Activated CD8-positive, alpha-beta memory T cell treated with anti-CD3 and anti-CD28 coated beads for 48 hours (primary cell): ENCODE measurements at places on chromosomes 7 and 10.

GRCh38 chr10:47364366-47364765, 16.2 kb downstream of the RBP3 start:
- DNase-seq: no peak

DNA sequence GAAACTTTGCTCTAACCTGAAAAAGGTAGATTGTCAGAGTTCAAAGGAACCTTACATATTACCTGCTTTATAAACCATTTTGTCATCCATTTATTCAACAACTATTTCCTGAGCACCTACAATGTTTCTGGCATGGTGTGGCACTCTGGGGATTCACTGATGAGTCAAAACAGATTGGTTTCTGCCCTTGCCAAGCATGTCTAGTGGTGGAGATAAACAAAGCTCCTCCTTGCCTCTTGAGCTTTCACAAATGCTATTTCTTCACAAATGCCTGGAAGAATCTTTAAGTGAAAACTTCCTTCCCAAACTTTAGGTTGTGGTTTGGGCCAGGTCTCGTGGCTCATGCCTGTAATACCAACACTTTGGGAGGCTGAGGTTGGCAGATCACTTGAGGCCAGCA, 85.1 kb upstream of the RELN start:
- DNase-seq: no peak

- no peak for DNase-seq
These were observed 181.3 kb upstream of the FZD1 start for GRCh38 chr7:91082852-91083495.

- no peak for DNase-seq
These were observed 622.5 kb downstream of the ANKRD7 start for GRCh38 chr7:118846977-118847376.

- no peak for DNase-seq
These were observed 73.8 kb upstream of the PRLHR start for GRCh38 chr10:118669020-118669791.

GRCh38 chr7:106767078-106767477, 98.0 kb upstream of the PIK3CG start:
- no peak for DNase-seq

DNA sequence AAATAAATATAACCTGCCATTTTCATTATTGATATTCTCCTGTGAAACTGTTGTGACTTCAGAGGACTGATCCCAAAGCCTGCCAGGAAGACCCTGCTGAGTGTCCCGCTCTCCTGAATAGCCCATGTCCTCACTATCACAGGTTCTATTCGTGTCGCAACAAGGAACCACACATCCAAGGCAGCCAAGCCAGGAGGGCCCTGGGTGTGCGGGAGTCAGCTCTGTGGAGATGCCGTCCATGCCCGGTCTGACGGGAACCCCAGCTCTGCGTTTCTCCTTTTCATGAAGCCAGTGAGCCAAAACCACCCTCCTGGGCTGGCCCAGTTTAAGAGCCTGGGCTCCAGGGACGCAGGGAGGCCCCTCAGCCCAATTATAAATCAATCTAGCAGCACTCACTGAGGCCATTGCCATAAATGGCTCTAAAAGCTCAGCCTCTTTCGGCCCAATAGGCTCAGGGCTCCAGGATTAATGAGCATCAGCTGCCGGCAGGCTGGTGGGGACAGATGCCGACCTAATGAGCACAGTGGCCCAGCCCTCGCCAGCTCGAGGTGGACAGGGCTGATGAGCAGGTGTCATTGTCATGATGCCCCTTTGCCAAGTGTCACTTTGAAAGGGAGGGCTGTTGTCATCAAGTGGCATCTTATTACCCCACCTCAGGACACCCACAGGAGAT, 177.9 kb downstream of the PLXNA4 start:
- DNase-seq: no peak

- no peak for DNase-seq
These were observed 797 bp upstream of the STMP1 start for GRCh38 chr7:135661311-135662122.

DNA sequence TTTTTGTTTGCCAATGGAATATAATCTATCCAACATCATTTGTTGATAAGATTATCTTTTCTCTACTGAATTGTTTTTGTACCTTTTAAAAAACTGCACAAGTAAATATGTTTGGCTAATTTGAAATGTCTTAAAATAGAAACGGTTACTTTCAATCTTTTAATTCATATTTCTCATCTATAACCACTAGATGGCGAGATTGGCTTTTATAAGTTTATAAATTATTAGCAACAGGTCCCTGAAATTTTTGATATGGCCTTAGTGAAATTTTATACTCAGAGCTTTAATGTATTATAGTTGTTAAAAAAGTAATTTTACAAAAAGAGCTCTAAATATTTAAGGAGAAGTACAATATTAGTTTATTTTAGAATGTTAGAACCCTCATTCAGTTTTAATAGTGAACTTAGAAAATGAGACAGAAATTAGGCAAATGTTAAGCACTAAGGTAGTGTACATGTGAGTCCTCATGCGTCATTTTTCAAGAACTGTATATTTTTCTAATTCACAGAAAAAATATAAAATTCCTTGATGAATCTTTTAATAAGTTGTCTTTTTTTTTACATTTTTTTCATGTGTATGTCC, 592.5 kb downstream of the ARL4A start:
- DNase-seq: no peak

DNA sequence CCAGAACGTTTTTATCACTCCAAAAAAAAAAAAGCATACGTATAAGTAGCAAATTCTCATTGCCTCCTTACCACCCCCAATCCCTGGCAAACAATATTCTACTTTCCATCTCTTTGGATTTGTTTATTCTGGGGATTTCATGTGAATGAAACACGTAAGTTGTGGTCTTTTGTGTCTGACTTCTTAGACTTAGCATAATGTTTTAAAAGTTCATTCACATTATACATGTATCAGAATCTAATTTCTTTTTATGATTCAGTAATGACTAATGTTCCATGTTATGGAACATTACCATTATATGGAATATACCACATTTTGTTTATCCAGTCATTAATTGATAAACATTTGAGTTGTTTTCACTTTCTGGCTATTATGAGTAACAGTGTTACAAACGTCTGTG, 12.5 kb upstream of the KLHL7 start:
- DNase-seq: no peak

DNA sequence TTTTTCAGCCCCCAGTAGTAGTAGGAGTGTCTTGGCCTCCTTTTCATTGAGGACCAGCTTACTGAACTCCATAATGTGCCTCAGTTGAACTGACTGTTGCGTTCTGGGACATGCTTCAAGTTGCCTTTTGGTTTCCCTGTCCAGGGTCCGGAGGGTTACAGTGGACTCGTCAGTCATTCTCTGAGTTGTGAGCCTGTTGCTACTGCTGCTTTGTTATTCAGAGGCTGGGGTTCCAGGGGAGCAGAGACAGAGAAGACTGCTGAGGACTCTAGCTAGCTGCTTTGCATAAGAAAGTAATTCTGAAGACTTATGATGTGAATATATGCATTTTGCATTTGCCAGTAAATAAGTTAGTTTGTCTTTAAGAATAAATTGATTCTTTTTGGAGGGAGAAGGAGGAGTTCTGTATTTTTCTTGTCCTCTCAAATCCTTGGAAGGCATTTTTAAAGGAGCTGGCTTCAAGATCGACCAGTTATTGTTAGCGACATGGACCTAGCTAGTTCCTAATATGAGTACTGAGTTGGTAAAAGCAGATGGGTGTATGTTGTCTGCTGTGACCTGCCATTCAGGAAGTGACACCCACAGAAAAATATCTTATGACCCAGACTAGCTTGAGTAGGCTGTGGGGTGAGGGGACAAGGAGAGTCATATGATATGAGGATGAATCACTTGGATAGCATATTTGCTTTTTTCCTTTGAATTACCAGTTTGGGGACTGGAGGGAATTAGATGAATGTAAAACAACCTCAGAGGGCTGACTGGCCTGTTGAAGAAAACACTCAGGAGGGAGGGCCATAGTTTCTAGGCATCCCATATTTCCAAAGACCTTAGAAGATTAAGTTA, 8.3 kb downstream of the PI4K2A start:
- DNase-seq: no peak

GRCh38 chr10:35640474-35640873, 1.6 kb downstream of the FZD8 start:
- no peak for DNase-seq

GRCh38 chr7:98346515-98347069, 54.3 kb downstream of the BAIAP2L1 start:
- DNase-seq: no peak

DNA sequence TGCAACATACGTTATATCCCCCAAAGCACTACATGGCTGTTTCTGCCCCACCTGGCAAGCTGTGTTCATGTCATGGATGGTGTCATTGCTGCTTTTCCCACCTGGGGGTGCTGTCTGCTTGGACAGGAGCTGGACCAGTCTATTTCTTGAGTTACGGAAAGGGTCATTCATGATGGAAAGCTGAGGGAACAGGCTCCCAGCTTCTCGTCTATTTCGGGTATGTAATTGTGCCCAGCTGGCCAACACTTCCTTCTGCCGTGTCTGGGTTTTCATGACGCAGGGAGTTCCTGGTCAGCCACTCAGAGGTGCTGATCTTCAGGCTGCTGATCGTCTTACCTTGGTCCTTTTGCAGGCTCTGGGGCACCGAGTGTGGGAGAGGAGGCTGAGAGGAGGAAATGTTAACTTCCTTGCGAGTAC, 8.6 kb downstream of the BTBD16 start:
- DNase-seq: no peak

DNA sequence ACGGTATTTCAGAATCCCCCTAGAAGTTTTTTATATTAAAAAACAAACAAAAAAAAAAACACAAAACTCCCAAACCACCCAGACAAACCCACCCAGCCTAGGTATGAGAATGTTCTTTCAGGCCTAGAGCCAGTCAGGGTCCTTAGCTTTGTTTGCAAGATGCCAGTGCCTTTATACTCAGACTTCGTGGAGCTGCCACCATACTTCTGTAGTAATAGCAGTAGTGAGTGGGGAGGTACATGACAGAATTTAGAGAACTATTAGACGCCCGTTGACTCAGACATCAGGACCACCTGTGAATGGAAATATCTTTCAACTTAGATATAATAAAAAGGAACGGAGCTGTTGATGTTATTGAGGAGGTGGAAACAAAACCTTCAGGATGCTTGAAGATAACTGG, 138.2 kb upstream of the MKLN1 start:
- no peak for DNase-seq

DNA sequence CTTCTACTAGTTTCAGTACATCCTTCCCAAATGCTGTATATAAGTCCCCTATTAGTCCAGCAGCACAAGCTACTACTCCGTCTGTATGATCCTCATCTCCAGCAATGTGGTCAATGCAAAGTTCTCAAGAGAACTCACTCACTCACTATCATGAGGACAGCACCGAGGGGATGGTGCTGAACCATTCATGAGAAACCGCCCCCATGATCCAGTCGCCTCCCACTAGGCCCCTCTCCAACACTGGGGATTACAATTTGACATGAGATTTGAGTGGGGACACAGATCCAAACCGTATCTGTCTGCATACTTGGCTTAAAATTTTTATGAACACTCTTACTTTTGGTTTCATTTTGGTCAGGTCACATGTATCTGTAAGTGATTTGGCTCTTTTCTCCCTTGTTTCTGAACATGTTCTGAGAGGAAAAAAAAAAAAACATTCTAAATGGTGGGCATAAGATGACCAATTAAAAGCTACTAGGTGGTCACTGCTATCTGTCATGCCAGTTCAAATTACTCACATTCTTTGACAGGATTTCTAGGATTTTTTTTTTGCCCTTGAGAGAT, 60.1 kb downstream of the ZNF783 start:
- DNase-seq: no peak

DNA sequence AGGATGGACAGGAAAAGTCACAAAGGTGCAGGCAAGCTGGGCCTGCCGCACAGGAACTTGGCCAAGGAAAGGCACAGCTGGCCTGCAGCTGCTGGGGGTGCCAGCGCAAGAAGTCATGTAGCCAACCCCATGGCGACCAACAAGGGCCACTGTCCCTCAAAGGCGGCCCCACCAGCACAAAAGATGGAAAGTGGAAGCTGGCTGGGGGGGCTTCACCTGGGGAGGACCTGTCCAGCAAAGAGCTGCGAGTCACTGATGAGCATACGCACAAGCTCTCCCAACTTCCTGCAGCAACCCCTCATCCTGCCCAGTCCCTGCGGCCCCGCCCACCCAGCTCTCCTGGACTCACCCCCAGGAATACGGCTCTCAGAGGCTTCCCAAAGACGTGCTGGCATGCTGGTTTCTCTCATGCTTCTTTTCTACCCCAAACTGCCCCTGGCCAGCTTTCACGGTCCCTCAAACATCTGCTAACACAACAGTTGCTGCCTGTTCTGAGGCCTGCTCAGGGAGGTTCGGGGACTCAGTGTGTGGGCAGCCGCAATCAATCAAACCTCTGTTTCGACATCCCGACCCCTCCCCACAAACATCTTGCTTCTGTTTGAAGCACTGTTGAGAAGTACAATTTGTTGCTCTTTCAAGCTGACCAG, 67.6 kb downstream of the FAM53B start:
- no peak for DNase-seq

- no peak for DNase-seq
These were observed 10.1 kb downstream of the ITGB8 start for GRCh38 chr7:20340839-20341238.

GRCh38 chr7:65338346-65338745, 35.3 kb upstream of the ZNF92 start:
- no peak for DNase-seq

GRCh38 chr10:48627984-48628609, 23.2 kb upstream of the ARHGAP22 start:
- no peak for DNase-seq

DNA sequence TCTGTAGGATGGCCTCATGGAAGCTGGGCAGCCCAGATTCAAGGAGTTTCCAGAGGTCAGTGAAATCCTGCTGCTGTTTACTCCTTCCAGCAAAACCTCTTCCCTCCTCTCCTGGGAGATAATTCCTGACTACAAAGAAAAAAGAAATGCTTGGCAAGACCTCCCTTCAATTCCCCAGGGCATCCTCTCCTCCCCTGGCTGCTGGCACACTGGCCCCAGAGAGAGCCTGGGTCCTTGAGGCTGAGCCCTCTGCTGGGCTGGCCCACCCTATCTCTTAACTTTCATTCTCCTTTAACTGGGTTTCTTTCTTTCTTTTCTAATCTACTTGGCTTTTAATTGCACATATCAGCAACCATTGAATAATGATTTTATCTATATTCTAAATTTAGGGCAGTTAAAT, 7.7 kb downstream of the DRGX start:
- no peak for DNase-seq

DNA sequence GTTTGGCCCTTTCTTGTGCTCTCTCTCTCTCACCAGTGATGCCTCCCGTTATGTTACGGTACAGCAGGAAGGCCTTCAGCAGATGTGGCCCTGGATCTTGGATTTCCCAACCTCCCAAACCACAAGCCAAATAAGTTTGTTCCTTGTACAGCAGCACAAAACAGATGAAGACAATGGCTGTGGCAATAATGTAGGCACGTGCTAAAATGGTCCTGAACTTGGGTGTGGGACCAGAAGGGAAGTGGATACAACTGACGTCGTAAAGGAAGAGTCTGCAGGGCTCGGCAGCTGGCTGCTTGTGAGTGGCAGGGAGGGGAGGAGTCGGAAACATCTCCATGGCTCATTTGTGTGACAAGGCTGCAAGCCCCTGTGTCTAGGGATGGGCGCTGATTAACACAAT, 26.8 kb downstream of the PROSER2 start:
- DNase-seq: no peak

GRCh38 chr10:124131172-124131571, 37.8 kb upstream of the CHST15 start:
- DNase-seq: no peak
